Fibroblast of villous mesenchyme (primary cell): ENCODE measurements at places on chromosomes 7 and 10. TPM values are rescaled to one million over a fixed set of nuclear protein-coding genes. Genes with fewer than 3 reads are reported as not detected.

- DNase-seq, result peak; percentile 62
These were observed 23.6 kb upstream of the VPS41 start for GRCh38 chr7:38932509-38933168.

DNA sequence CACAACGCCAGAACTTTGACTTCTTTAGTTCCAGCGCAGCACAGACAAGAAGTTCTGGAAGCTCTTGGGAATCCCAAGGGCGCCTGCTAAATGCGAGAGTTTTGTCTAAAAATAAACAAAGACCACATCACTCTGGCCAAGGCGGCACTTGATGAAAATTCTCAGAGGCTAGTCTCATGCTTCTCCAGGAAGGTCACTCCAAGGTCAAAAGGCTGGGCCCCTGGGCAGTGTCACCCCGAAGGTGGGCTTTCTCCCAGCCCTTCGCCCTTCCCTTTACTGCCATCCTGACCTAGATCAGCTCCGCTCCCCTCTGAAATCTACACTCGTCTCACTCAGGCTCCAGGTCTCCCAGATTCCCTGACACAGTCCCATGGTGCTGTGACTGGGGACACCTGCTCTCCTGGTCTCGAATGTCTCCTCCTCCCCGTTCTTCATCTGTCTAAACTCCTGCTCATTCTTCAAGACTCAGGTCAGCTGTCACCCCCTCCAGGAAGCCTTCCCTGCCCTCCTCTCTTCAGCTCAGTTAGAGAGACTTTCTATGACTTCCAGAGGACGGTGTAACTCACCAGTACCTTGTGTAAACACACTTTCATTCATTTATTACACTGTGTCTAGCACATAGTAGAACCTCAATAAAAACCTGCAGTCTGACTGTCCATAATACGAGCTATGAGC lies 10.5 kb downstream of the FAM53B start:
- no peak for DNase-seq

CLDN15 gene
- total RNA-seq, result 3.2 and 4.7 TPM in 2 replicates

RNF32 gene
- 0.43 and 0.97 TPM in 2 replicates for total RNA-seq

RNF148 gene
- 0.43 and 0.64 TPM in 2 replicates for total RNA-seq

BTBD16 gene
- total RNA-seq, result not detected in 2 replicates

DNA sequence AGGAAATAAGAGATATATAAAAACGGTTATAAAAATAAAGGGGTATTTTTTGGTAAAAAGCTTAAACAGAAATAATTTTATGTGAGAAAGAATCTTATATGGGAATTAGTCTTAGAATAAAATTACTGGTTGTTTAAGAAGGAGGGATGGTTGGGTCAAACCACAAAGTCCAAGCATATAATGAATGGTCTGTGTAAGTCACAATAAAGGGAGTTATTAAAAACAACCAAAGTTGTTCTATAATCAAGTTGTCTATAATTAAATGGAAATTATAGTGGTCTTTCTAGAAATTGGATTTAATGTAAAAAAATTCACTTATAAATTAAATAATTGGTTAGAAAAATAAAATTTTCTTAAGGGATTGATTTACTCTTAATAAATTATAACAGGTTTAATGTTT lies 304.8 kb downstream of the POM121L12 start:
- DNase-seq, result no peak

DNA sequence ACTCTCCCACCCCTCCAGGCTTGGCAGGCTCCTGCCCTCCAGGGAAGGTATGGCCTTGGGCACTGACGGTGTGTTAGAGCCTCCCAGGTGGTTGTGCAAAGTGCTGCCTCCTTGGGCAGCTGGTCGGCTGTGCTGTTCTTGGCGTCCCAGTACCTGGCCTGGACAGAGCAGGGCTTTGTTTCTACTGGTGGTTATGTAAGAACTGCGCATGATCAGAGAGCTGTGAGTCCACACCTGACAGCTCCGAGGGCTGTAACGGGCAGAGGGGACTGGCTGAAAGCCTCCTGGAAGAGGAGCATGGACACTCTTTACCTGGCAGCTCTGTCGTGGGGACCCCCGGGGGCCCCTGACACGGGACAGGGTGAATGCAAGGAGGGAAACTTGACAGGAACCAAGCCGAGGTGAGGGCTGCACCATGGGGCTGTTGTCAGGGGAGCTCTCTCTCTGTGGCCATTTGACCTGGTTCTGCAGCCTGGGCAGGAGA lies 3.1 kb upstream of the SFRP5 start:
- no peak for DNase-seq

DNA sequence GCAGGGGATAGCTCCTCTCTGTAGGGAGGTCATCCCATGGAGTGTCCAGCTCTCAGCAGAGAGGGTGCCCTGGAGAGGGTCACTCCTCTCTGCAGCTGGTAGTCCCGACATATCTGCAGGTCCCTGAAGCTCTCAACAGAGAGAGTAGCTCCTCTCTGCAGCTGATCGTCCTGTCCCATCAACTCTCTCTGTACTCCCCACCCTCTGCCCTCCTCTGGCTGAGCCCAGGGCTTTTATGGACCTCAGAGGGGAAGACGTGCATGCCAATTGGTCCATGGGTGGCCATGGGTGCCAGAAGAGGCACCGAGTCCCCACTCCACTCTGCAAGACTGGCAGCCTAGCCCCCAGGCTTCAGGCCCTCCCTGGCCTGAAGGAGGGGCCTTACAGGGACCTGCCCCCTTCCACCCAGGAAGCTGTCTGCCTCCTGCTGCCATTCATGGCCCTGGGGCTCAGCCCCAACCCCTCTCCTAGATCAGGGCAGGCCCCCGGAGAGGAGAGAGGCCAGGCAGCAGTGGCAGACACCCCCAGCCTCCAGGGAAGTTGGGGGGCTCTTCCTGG lies 9.0 kb upstream of the BLVRA start:
- DNase-seq, result no peak

GRCh38 chr7:2864999-2865670 lies 21.0 kb upstream of the GNA12 start:
- peak; percentile 74 for DNase-seq

- peak; percentile 18 for DNase-seq
These were observed 938.9 kb downstream of the NRG3 start for GRCh38 chr10:82813856-82814255.

GIMAP1 gene
- total RNA-seq, result not detected in 2 replicates
